Activated naive CD4-positive, alpha-beta T cell treated with Interleukin-2 at 50 U/mL for 16 hours (primary cell): ENCODE measurements at places on chromosomes 13 and 19.

- no peak for DNase-seq
These were observed 419 bp downstream of the KDM4B start for GRCh38 chr19:4969292-4969771.

GRCh38 chr19:35986664-35987570 lies 8.1 kb upstream of the SDHAF1 start:
- DNase-seq = peak; percentile 13

GRCh38 chr19:20334760-20335159 lies 167.7 kb downstream of the ZNF486 start:
- DNase-seq = no peak

DNA sequence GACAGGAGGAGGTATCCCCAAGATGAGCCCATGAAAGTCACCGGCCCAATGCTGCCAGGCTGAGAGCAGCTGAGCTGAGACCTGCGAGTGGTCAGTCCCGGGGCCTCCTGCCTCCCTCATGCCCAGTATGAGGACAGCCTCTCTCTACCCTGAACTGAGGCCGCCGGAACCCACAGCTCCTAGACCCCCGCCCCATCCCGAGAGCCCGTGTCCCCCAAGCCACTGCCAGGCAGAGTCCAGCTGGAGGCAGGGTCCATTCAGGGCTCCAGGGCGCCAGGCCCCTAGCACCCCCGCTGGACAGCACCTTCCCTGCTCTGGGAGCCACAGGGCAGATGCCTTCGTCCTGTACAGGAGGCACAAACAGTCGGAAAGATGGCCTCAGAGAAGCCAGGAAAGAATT lies 38.7 kb downstream of the MLLT1 start:
- DNase-seq = no peak

GRCh38 chr13:21104199-21105019 lies 43.0 kb upstream of the LATS2 start:
- DNase-seq = no peak

DNA sequence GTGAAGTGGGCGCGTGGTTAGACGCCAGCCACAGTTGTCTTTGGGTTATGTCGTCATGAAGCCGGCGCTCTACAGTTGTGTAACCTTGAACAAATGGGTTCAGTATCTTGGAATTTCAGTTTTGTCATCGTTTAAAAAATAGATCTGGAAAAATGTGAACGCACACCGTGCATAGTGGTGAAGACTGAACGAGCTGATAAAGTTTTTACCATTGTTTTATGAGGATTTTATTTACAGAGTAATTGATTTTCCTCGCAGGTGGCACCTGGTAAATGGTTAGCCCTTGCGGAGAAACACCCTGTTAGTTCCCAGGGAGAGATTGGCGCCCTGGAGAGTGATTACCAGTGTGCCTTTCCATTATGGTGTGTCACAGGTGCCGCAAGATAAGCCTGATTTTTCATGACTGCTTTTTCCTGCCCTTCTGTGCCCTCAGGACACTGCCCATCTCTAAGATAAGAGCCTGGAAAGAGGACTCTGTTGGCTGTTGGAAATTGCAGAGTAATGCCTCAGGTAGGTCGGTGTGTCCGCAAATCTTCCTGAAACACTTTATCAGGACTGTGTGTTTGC lies 577 bp downstream of the ZNF181 start:
- no peak for DNase-seq

- peak; percentile 61 for DNase-seq
These were observed 959 bp downstream of the PDS5B start for GRCh38 chr13:32587011-32587810.

GRCh38 chr13:98033277-98034247 lies 80.1 kb downstream of the IPO5 start:
- no peak for DNase-seq

- DNase-seq = no peak
These were observed 65.2 kb downstream of the MICU2 start for GRCh38 chr13:21538753-21539152.
